Thoracic aorta (tissue), 2 donors: ENCODE measurements at places on chromosomes 4 and X.

GRCh38 chr4:169810325-169811323, 52.9 kb upstream of the HPF1 start:
- H3K27me3 ChIP-seq = no peaks in the 10 kb centered on the region
- no peaks in the 10 kb centered on the region for H3K36me3 ChIP-seq
- H3K4me3 ChIP-seq = no peak overlapping the region
- DNase-seq = no peak
- no peak overlapping the region for H3K27ac ChIP-seq

- H3K4me1 ChIP-seq = no peaks in the 10 kb centered on the region
- no peak overlapping the region for H3K27ac ChIP-seq
- no peak for DNase-seq
- H3K4me3 ChIP-seq = no peak overlapping the region
Observed at GRCh38 chr4:42955746-42956505, 63.4 kb downstream of the GRXCR1 start.

DNA sequence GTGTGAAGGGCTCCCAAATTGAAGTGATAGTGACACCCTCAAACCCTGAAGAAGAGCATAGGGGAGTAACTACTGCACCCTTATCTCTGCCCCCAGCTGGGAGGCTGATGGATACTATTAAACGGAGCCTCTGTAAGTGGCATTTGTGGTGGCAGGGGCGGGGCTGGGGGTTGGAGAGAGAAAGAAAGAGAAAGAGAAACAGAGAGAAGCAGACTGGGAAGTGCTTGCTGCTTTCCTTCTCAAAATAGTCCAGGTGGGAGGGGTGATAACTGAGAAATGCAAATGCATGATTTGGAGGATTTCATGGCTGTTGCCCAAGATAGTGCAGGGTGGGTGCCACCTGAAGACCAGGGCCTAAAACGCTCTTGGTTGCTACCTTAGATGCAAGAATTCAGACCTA, 253.5 kb upstream of the GATB start:
- DNase-seq = no peak
- H3K27me3 ChIP-seq = no peaks in the 10 kb centered on the region
- H3K36me3 ChIP-seq = no peaks in the 10 kb centered on the region
- H3K27ac ChIP-seq = no peak overlapping the region
- H3K4me3 ChIP-seq = no peak overlapping the region

DNA sequence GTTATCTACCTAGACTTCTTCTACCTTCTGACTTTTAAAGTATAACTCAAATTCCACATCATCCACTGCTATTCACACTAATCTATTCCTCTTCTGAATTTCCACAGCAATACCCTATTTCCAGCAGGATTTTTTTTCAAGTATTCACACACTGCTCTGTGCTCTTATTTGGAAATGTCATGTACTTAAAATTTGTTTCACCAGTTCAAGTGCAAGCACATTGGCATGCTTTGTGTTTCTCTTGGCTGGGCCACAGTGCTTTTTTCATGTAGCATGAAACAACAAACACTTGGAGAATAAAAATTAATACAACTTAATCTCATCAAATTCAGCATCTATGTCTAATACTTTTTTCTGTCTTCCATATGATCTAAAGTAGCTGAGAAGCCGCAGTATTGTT, 161.8 kb upstream of the PCDH18 start:
- no peaks in the 10 kb centered on the region for H3K27me3 ChIP-seq
- DNase-seq = no peak
- H3K4me1 ChIP-seq = peaks cover 42% of the 10 kb centered on the region
- no peaks in the 10 kb centered on the region for H3K36me3 ChIP-seq

- H3K27me3 ChIP-seq = no peaks in the 10 kb centered on the region
- no peak overlapping the region for H3K4me3 ChIP-seq
- no peaks in the 10 kb centered on the region for H3K4me1 ChIP-seq
- no peak overlapping the region for H3K27ac ChIP-seq
- no peaks in the 10 kb centered on the region for H3K36me3 ChIP-seq
Observed at GRCh38 chr4:174674305-174674840, 152.1 kb upstream of the HPGD start.

DNA sequence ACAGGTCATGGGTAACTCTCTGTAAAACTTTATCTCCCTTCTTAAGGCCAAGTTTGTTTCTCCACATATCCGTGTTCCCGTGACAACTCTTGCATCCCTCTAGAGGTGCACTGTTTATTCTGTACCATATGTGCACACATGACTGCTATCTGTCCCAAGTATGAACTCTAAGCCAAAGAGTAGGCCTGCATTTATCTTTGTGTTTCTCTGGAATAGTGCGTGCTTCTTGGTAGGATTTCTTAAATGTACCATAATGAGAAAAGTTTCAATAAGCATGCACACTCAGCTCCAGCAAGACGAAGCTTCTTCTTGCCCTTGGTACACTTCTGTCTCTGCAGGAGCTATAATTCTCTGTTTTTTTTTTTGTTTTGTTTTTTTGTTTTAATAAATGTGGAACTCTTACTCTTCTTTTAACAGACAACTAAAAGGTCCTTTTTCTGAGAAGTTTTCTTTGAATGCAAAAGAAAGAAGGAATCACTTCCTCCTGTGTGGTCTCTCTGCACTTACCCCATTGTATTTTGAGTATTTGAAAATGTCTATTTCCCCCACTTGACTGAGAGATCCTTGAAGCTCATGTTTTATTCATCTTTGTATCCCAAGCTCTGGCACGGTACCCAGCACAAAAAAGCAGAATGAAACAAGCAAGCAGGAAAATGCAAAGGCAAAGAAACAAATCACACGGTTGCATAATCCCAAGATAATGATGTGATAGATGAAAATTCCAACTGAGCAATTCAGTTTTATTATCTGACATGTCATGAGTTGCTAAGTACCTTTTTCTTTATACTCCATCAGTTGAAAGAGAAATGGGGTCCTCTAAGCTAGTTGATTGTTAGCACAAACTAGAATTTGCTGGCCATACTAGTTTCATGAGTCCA, 521.9 kb upstream of the BOD1L1 start:
- H3K27ac ChIP-seq = no peak overlapping the region
- no peaks in the 10 kb centered on the region for H3K4me1 ChIP-seq
- H3K27me3 ChIP-seq = no peaks in the 10 kb centered on the region
- no peak overlapping the region for H3K4me3 ChIP-seq

DNA sequence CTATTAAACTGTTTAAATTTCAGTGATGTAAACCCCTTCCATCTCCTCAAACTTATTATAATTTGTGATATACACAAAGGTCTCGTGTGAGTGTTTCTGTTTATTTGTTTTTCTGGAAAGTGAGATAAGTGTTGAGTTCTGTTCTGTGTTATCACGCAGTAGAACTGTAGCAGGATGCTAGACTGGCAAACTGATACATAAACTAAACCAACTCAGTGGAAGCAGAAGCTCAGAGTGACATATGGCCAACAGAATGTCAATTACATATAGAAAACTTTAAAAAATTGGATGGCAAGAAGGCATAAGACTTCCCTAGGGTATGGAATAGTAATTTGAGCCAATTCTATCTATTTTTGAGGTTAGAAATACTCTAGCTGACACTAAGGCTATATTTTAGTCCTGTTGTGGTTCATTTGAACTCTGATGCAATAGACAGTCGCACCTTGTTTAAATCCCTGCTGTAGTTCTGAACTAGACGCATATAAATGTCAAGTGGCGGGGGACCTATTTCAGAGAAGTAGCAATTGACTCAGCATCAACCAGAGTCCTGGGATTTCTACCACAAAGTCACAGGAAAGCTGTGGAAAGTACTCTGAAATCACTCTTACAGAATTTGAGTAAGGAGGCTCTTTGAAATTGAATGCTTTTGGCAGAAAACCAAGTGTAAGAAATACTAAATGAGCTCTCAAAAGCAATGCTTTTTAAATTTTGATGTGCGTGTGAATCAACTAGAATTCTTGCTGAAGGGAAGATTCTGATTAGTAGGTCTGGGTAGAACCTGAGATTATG, 294.4 kb downstream of the INPP4B start:
- no peaks in the 10 kb centered on the region for H3K27me3 ChIP-seq
- no peaks in the 10 kb centered on the region for H3K36me3 ChIP-seq
- H3K27ac ChIP-seq = no peak overlapping the region

- H3K27me3 ChIP-seq = no peaks in the 10 kb centered on the region
- no peaks in the 10 kb centered on the region for H3K36me3 ChIP-seq
- no peaks in the 10 kb centered on the region for H3K4me1 ChIP-seq
- no peak overlapping the region for H3K4me3 ChIP-seq
- no peak overlapping the region for H3K27ac ChIP-seq
- no peak for DNase-seq
Observed at GRCh38 chr4:128751354-128751753, 58.1 kb upstream of the JADE1 start.

GRCh38 chr4:54513204-54513603, 144.6 kb upstream of the KIT start:
- H3K4me1 ChIP-seq = peaks cover 6% of the 10 kb centered on the region
- peak; percentile 3 for DNase-seq
- no peak overlapping the region for H3K27ac ChIP-seq
- no peak overlapping the region for H3K4me3 ChIP-seq

DNA sequence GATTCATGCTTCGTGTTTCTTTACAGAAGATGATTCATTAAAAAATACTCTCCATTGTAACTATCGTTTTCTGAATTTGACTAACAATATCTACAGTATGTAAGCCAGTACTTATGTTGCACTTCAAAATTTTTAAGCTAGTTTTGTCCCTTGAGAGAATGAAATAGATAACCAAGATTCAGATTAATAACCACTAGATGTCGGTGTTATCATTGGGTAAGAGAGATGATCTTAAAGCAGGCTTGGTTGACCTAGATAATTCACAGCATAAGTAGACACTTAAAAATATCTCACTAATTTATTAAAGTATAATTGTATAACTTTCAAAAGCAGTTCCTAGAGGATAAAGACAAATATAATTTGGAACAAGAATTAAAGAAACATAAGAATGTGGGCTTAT, 430.9 kb downstream of the C4orf33 start:
- no peaks in the 10 kb centered on the region for H3K36me3 ChIP-seq
- no peaks in the 10 kb centered on the region for H3K27me3 ChIP-seq
- H3K4me1 ChIP-seq = no peaks in the 10 kb centered on the region
- no peak for DNase-seq

GRCh38 chr4:7034262-7035081, 8.7 kb upstream of the TADA2B start:
- no peak for DNase-seq
- H3K4me3 ChIP-seq = no peak overlapping the region
- H3K36me3 ChIP-seq = peaks cover 24% of the 10 kb centered on the region
- no peaks in the 10 kb centered on the region for H3K27me3 ChIP-seq

GRCh38 chr4:38455092-38455862, 208.7 kb upstream of the KLF3 start:
- H3K27me3 ChIP-seq = no peaks in the 10 kb centered on the region
- no peak for DNase-seq
- no peak overlapping the region for H3K4me3 ChIP-seq
- no peaks in the 10 kb centered on the region for H3K4me1 ChIP-seq
- no peak overlapping the region for H3K27ac ChIP-seq

DNA sequence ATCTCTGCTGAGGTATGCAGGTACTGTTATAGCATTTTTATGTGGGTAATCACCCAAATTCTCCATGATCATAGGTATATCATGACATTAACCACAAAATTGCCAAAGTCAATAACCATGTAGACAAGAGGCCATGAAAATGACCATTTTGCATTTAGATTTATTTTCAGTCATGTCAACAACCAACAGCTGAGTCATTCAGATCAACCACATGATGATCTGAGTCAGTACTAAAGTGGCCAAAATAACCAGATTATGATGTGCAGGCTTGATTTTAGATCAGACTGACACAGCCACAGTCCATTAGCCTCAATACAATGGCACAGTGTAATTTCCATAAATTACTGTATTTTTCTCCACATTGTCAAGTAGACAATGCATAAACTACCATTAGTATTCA, 240.5 kb downstream of the GRIA3 start:
- H3K36me3 ChIP-seq = no peaks in the 10 kb centered on the region
- DNase-seq = no peak
- no peak overlapping the region for H3K27ac ChIP-seq
- no peaks in the 10 kb centered on the region for H3K4me1 ChIP-seq
- H3K4me3 ChIP-seq = no peak overlapping the region
- H3K27me3 ChIP-seq = no peaks in the 10 kb centered on the region

- H3K4me3 ChIP-seq = no peak overlapping the region
- peaks cover 7% of the 10 kb centered on the region for H3K4me1 ChIP-seq
- peaks cover 14% of the 10 kb centered on the region for H3K36me3 ChIP-seq
- no peak for DNase-seq
- no peak overlapping the region for H3K27ac ChIP-seq
Observed at GRCh38 chr4:2623442-2623841, 87.0 kb downstream of the FAM193A start.

DNA sequence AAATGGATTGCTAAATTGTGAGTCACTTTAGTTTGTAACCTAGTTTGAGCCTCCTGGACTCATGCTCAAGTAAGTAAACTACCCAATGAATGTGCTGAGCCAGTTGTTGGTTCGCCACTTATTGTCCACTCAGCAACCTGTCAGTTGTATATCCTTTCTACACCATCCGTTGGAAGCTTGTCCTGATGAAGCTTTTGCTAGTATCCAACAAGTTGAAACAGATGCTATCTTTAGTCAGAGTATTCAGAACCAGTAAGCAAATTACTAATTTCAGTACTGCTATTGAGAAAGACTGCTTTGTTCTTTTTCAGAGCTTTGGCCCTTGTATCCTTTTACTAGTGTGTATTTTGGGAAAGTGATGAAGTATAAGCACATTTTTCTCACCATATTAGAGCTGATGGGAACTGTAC, 4.3 kb upstream of the NAA15 start:
- no peak for DNase-seq
- H3K4me3 ChIP-seq = no peak overlapping the region

DNA sequence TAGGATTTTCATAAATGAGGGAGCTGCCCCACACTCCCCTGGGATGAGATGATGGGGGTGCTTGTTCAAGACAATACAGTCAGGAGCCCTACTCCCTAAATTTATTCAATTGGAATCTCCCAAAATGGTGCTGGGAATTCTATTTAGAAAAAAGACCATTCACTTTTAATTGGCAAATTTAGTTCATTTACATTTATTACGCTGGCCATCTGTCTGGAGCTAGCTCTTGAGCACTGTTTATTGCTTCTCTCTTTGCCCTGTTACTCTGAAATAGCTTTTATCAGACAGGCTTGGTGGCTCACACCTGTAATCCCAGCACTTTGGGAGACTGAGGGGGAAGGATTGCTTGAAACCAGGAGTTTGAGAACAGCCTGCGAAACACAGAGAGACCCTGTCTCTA, 2.0 kb upstream of the ARSD start:
- H3K36me3 ChIP-seq = no peaks in the 10 kb centered on the region
- no peak overlapping the region for H3K27ac ChIP-seq
- no peak overlapping the region for H3K4me3 ChIP-seq
- H3K4me1 ChIP-seq = no peaks in the 10 kb centered on the region

DNA sequence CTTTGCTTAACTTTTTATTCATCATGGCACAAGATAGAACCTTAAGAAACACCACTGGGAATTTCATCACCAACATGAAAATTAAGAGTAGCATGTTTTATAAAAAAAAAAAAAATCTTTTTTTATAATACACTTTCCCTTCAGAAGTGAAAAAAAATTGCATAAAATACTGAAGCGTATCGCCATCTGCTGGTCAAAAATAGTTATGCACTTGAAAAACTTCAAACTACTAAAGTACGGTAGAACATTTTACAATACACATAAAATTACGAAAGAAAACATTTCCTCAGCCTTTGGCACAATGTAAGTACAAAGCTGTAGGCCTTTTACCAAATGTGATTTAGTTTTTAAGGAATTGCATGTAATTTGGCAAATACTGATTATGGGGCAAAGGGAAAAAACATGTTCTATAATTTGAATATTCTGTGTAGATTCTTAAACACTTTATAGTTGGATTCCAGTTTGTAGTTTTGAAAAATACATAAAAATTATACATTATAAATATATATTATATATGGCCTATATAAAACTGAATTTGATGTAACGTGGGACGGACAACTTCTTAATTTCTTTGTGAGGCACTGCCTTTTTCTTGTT, 26.5 kb downstream of the HCCS start:
- H3K27ac ChIP-seq = no peak overlapping the region
- no peaks in the 10 kb centered on the region for H3K36me3 ChIP-seq
- H3K27me3 ChIP-seq = no peaks in the 10 kb centered on the region
- no peak overlapping the region for H3K4me3 ChIP-seq
- no peaks in the 10 kb centered on the region for H3K4me1 ChIP-seq
